ENCODE measurements at places on chromosomes 16 and 17.

DNA sequence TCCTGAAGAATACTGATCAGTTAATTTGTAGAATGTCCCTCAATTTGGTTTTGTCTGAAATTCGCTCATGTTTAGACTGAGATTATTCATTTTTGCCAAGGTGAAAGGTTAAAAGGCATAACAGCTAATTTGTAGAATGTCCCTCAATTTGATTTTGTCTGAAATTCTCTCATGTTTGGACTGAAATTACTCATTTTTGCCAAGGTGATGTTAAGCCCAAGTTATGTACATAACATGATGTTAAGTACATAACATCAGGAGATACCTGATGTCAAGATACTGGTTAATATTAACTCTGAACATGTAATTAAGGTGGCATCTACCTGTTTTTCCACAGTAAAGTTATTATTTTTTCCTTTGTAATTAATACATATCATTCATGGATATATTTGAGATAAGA is 243.4 kb upstream of the PMFBP1 start:
- H3K4me1 ChIP-seq: no peaks in the 10 kb centered on the region
- H3K27ac ChIP-seq: no peak overlapping the region
- H3K27me3 ChIP-seq: no peaks in the 10 kb centered on the region

DNA sequence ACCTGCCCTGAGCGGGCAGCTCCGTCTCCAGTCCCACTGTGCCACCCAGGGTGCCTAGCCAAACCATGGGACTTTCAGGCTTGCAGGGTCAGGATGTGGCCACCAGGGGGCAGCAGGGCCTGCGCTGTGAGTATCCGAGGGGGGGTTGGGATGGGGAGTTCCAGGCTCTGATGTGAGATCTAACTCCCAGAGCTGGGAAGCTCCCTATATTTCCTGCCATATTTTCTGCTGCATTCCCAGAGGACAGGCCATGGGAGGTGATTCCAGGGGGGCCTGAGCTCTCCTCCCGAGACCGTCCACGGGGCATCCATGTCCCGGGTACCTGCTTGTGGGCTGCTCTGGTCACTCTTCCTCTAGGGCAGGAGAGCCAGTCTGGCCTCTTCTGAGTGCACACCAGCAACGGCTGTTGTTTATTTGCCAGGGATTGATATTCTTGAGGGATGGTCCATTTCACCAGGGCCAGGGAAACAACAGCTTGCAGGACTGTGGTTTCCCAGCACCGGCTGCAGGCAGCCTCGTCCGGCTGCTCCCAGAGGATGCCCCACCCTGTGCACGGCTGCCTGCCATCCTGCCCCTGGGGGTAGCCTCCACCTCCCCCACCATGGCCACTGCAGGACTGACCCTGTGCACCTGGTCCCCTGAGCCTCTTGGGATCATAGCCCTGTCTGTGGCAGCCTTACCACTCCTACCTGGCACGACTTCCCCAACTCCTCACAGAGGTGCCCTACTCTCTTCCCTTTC is 1.2 kb downstream of the GPR142 start:
- H3K4me1 ChIP-seq: no peaks in the 10 kb centered on the region

DNA sequence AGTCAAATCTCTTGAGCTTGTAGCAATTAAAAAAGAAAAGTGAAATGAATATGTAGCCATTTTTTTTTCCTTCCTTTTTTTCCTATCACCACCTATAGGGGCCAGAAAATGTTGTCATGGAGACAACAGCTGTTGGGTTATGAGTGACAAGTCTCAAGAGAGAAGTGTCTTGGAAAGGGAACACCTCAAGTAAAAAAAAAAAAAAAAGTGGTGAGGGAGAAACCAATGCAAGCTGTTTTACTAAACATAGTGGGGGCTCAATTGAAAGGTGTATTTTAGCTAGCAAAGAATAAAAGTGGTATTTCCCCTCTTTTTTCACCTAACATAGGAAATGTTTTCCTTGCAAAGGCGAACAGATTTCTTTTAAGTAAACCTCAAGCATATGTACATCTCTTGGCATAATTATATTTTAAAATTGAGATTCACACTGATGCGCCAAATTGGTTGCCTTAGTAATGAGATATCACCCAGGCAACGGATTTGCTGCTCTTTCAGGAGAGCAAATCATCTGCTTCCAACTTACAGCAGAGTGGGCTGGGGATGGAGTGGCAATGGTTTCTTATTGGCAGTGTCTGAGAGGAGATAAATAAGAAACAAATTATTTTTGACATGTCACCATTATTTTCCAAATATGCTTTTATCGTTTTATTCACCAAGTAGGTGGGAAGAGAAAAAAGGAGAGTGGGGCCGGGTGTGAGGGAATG is 183.6 kb downstream of the MYO1D start:
- no peaks in the 10 kb centered on the region for H3K4me1 ChIP-seq
- no peak for DNase-seq
- peaks cover 2% of the 10 kb centered on the region for H3K27me3 ChIP-seq
- no peaks in the 10 kb centered on the region for H3K36me3 ChIP-seq

GRCh38 chr17:4180791-4181190 is 37.8 kb downstream of the CYB5D2 start:
- peaks cover 8% of the 10 kb centered on the region for H3K36me3 ChIP-seq
- H3K4me1 ChIP-seq: no peaks in the 10 kb centered on the region
- DNase-seq: no peak
- H3K4me3 ChIP-seq: no peak overlapping the region
- no peaks in the 10 kb centered on the region for H3K27me3 ChIP-seq
- no peak overlapping the region for H3K27ac ChIP-seq

DNA sequence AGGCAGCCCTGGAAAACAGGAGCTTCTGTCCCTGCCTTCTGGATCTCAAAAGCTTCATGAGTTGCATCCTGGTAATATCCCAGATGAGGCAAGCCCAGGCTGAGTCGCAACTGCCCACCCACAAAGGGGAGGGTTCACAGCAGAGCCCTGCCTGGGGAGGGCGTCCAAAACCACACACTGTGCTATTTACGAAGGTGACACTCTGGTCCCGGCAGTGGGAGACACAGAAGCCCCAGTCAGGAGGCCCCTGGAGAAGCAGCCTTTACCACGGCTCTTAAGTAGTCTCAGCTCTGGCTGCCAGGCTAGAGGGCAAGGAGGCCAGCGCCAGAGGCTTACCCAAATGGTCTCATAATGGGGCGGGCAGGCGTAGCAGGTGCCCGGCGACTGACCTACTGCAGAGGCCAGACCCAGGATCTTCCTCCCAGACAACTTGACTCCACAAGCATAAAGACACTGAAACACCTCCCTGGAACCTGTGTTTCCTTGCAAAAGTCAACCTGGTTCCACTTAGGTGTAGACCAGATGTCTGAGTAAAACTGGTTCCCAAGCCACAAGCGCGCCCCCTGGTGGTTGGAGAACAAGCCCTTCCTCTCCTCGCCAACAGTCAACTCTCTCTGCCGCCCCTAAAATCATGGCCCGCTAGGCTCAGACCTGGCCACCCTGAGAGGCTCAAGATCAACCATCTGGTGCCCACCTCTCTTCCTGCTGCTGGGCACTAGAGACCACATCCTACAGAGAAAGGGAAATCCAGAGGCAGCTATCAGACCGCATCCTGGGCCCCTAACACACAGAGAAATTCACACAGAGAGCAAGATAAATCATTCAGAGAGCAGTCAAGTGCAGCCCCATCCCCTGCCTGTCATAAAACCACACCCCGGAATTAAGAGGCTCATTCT is 5.2 kb downstream of the AXIN2 start:
- H3K27ac ChIP-seq: no peak overlapping the region
- peaks cover 8% of the 10 kb centered on the region for H3K36me3 ChIP-seq
- no peaks in the 10 kb centered on the region for H3K27me3 ChIP-seq
- peaks cover 3% of the 10 kb centered on the region for H3K4me1 ChIP-seq
- H3K4me3 ChIP-seq: no peak overlapping the region

- DNase-seq: no peak
- no peak overlapping the region for H3K4me3 ChIP-seq
- no peak overlapping the region for H3K27ac ChIP-seq
- H3K27me3 ChIP-seq: no peaks in the 10 kb centered on the region
These were observed 18.4 kb downstream of the BLMH start for GRCh38 chr17:30273373-30273772.

- H3K27ac ChIP-seq: peak overlapping the region; percentile 57
- H3K4me3 ChIP-seq: no peak overlapping the region
- peaks cover 13% of the 10 kb centered on the region for H3K4me1 ChIP-seq
- no peaks in the 10 kb centered on the region for H3K27me3 ChIP-seq
- no peak for DNase-seq
These were observed 13.9 kb upstream of the KIFC3 start for GRCh38 chr16:57815987-57816745.

GRCh38 chr17:48241131-48241591 is 133.6 kb downstream of the SNX11 start:
- no peak overlapping the region for H3K4me3 ChIP-seq
- H3K27ac ChIP-seq: peak overlapping the region; percentile 84
- H3K4me1 ChIP-seq: peaks cover 62% of the 10 kb centered on the region
- H3K27me3 ChIP-seq: no peaks in the 10 kb centered on the region
- peak; percentile 47 for DNase-seq

- H3K4me3 ChIP-seq: no peak overlapping the region
- H3K36me3 ChIP-seq: no peaks in the 10 kb centered on the region
- H3K27me3 ChIP-seq: no peaks in the 10 kb centered on the region
- no peaks in the 10 kb centered on the region for H3K4me1 ChIP-seq
- no peak for DNase-seq
These were observed 8.8 kb downstream of the ITGB4 start for GRCh38 chr17:75730065-75730464.

- H3K27me3 ChIP-seq: no peaks in the 10 kb centered on the region
- H3K4me1 ChIP-seq: no peaks in the 10 kb centered on the region
- H3K36me3 ChIP-seq: no peaks in the 10 kb centered on the region
- H3K27ac ChIP-seq: no peak overlapping the region
- no peak overlapping the region for H3K4me3 ChIP-seq
- no peak for DNase-seq
These were observed 138.1 kb downstream of the TRIM37 start for GRCh38 chr17:58968426-58969061.

DNA sequence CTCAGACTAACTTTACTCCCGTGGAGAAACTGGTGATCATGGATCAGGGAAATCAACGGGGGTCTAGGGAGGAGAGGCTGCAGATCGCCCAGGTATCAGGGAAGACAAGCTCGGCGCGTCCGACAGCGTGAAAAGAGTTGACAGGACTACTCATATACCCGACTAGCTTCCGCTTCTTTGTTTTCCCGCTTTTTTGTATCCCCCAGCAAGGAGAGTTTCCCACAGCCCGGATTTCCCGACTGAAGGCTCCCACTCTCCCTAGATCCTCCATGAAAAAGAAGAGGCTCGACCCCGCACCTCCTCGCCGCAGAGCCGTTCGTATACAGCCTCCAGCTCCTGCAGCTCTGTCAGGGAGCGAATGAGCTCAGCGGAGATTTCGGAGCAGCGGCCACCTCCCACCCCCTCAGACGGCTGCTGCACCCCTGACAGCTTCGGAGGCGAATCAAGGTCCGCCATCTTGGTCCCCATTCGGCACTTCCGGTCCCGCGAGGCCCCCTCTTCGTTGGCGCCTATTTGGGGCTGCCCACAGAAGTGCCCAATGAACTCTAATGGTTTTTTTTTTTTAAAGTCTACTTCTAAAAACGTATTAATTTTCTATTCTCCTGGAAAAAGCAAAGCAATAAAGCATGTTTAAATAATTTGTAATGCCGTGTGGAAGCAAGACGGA is at the start of gene COG4:
Gene COG4 (minus strand): TSS at position 479 of the 667 bp plus-strand sequence. CDS start 11 bp downstream, at position 468.
- peak within 1 kb of the TSS; percentile 99 for H3K4me3 ChIP-seq
- H3K27ac ChIP-seq: peak within 1 kb of the TSS; percentile 99
- H3K4me1 ChIP-seq: peaks cover 15% of the 10 kb centered on the region
- peak; percentile 42 for DNase-seq
- H3K36me3 ChIP-seq: peaks cover 12% of the 10 kb centered on the region

DNA sequence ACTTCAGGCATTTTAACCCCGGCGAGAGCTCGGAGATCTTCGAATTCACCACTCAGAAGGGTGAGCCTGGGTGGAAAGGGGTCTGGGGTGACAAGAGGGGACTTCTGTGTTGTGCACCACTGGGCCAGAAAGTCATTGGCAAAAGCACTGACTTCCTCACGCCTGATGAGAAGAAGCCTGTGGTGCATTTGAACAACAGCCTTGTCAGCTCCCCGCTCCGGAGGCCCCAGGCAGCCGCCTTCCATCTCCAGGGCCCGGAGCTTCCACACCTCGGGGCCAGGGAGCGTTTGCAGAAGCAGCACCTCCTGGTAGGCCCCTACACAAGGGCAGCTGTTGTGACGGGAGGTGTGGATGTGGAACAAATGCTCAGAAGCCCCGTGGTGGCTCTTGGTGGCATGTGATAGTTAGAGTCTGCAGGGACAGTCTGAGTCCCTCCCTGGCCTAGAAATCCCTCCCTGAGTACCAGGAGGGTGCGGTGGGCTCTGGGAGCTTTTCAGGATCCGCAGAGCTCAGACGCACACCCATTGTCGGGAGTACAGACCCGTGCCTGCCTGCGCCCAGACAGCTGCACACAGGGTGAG is 9.7 kb downstream of the CACNG1 start:
- H3K4me1 ChIP-seq: no peaks in the 10 kb centered on the region
- no peak overlapping the region for H3K27ac ChIP-seq
- H3K4me3 ChIP-seq: no peak overlapping the region
- H3K27me3 ChIP-seq: no peaks in the 10 kb centered on the region
- H3K36me3 ChIP-seq: no peaks in the 10 kb centered on the region

- H3K27me3 ChIP-seq: no peaks in the 10 kb centered on the region
- H3K36me3 ChIP-seq: no peaks in the 10 kb centered on the region
- peaks cover 100% of the 10 kb centered on the region for H3K4me1 ChIP-seq
- H3K4me3 ChIP-seq: no peak overlapping the region
These were observed 283.1 kb downstream of the SEC14L1 start for GRCh38 chr17:77423589-77424451.

- H3K27ac ChIP-seq: no peak overlapping the region
- DNase-seq: no peak
- H3K4me1 ChIP-seq: no peaks in the 10 kb centered on the region
- no peaks in the 10 kb centered on the region for H3K27me3 ChIP-seq
These were observed 22.4 kb downstream of the LSM12 start for GRCh38 chr17:44044071-44044470.

GRCh38 chr16:62583414-62583813 is 547.2 kb upstream of the CDH8 start:
- no peak overlapping the region for H3K27ac ChIP-seq
- DNase-seq: no peak
- no peaks in the 10 kb centered on the region for H3K4me1 ChIP-seq
- no peaks in the 10 kb centered on the region for H3K36me3 ChIP-seq
- H3K27me3 ChIP-seq: no peaks in the 10 kb centered on the region

Measured in Panc1 (cell line).